ENCODE measurements at places on chromosomes 4 and X.

DNA sequence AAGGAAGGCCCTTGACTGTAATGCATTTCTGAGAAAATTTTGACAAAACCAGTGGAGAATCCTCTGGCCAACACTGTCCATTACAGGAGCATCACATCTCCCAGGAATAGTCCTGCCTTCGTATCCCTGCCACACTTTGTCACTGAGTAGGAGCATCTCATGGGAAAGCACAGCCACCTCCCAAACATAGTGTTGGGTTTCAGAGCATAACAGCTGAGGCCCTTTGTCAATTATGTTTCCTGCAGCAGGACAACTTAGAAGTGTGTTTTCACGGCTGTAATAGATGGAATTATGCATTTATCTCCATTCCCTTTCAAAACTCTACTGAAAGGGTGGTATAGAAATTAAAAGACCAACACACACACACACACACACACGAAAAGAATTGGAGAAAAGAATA lies 91.1 kb upstream of the SMAD1 start:
- no peak for DNase-seq

DNA sequence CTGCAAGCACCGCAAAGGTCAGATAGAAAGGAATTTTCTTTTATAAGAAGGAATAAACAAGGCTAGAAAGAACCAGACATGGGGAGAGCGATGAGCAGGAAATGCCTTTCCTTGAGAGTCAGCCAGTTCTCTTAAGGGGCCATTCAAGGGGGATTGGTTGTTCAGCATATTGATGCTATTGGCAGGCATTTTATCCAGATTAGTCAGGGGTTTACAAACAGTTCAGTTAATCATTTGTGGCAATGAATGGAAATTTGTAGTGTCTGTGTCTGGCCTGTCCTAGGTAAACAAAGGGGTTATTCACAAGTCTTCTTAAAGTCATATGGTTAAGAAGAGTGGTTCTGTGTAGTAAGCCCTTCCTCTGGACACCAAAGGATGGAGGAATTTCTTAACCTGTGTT lies 184.7 kb upstream of the FRMPD4 start:
- DNase-seq, result no peak

- DNase-seq, result no peak
Measured at GRCh38 chr4:96262057-96262456, 422.2 kb downstream of the PDHA2 start.

DNA sequence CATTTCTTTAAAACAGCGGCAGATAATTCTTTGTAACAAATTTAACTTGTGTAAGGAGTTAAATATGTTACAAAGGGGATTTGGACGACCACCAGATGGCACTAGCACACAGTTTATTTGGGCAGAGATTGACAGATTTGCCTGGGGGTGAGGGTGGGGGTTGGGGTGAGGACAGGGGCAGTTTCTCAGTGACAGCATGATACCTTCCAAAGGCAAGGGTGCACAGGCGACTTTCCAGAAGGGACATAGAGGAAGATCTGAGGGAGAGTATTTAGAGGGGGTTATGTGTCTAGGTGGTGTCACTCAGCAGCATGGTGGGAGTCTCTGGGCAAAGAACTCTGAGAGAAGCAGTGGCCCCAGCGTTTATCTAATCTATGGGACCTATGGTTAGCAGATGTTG lies 9.6 kb upstream of the TMA16 start:
- peak; percentile 31 for DNase-seq

GRCh38 chr4:76375703-76376102 lies 45.2 kb downstream of the CCDC158 start:
- no peak for DNase-seq

DNA sequence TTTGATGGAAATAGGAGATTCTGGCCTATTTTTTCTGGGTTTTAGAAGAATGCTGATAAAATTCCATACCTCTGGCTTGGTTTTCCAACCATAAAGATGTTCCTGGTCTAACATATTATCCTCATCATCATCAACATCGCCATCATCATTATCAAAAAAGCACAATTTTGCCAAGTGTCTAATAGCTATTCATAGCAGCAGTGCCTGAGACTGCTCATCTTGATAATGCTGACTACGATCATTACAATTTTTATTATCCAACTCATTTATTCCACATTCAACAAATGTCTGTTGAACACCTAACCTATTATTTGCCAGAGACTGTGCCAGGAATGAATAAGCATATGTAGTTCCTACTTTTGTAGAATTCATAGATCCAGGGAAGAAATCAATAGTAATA lies 303.5 kb upstream of the GATB start:
- DNase-seq, result no peak

- no peak for DNase-seq
Measured at GRCh38 chr4:1126506-1126905, 13.1 kb upstream of the RNF212 start.

DNA sequence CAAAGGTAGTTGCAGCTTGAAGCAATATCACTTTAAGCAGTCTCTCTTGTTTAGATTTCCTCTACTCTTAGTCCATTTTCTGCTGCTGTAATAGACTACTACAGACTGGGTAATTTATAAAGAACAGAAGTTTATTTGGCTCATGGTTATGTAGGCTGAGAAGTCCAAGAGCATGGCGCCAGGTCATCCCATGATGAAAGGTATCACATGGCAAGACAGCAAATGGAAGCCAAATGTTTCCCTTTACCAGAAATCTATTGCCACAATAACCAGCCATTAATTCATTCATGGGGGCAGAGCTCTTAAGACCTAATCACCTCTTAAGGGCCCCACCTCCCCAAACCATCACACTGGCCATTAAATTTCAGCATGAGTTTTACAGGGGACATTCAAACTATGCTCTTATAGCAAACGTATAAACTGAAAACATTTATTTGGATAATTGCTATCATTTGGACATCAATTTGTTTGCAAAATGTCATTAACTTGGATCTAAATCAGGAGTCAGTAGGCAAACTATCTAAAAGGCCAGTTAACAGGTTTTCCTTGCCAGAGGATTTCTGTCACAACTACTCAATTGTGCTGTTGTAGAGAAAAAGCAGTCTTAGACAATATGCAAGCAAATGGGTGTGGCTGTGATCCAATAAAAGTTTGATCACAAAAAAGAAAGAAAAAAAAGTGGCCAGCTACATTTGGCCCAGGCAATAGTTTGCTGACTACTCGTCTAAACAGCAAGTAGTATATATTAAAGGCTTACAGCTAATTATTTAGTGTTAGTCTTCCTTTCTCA lies 75.7 kb upstream of the GUCY1A1 start:
- no peak for DNase-seq

GRCh38 chrX:1535241-1536041 lies 1.5 kb downstream of the P2RY8 start:
- DNase-seq, result no peak

DNA sequence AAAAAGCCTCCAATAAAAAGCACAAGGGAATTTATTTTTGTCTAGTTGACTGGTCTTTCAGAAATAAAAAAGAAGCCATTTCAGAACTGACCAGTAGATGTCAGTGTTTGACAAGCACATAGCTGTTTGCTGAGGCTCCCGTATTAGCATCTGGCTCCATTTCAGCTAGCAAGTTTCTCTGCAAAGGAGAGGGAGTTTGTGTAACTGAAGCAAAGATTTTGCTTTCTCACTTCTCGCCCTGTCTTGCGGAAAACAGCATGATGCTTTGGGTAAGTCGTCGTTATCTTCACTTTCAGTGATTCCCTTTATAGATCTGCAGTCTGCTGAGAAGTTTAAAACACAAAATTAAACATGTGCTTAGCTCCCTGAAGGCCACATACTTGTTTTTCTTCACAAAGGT lies 85.5 kb downstream of the CT47B1 start:
- no peak for DNase-seq

GRCh38 chrX:45710081-45710801 lies 509.6 kb upstream of the DIPK2B start:
- peak; percentile 67 for DNase-seq

DNA sequence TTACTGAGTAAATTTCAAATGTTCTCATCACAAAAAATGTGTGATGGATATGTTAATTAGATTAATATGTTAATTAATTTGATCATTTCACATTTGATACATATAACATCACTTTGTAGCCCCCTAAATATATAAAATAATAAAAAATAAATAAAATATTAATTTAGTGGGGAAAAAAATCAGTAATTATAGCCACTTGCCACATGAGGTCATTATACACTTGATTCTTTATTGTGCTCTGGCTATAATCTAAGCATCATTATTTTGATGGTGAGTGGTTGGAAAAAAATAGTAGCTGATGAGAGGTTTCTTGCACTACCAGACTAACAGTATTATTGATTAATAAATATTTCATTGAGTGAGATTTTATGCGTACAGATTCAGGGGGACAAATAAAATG lies 57.4 kb downstream of the DCK start:
- DNase-seq, result no peak

- no peak for DNase-seq
Measured at GRCh38 chr4:142416121-142416520, 430.0 kb downstream of the INPP4B start.

GRCh38 chrX:15908603-15909290 lies 54.1 kb upstream of the AP1S2 start:
- no peak for DNase-seq

GRCh38 chrX:17459661-17460060 lies 84.7 kb downstream of the NHS start:
- no peak for DNase-seq

- DNase-seq, result no peak
Measured at GRCh38 chr4:78520808-78521226, 30.8 kb upstream of the ANXA3 start.

DNA sequence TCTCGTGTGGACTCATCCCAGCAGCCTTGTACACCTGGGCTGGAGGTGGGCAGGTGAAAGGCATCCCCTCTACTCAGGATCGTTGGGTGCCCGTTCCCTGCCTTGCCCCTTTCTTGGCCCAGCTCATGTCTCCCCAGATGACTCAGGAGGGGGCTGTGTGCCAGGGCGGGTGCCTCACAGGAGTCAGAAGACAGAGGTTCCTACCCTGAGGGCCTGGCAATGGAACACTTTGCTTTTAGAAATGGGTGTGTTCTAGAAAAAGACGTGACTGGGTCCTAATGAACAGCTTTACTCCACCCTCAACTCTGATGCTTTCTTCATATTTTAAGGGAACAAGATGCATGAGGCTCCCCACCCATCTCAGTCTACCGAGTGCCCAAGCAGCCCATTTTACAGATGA lies 22.5 kb upstream of the TRIM2 start:
- DNase-seq, result no peak

DNA sequence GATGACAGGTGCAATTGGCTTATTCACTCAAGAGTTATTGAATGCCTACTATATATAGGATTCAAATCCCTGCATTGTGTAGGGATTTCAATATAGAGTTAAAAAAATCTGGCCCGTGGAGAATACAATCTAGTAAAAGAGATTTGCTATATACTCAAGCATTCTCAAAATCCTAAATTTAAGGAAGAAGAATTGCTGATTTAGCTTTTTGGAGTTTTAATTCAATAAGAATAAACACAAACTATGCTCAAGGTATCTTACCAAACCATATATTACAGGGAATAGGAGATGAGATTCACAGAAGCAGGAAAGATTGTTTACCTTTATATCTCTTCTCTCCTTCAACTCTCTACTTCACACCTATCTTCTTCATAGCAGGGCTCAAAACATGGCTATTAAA lies 476.8 kb downstream of the PACRGL start:
- DNase-seq, result no peak

DNA sequence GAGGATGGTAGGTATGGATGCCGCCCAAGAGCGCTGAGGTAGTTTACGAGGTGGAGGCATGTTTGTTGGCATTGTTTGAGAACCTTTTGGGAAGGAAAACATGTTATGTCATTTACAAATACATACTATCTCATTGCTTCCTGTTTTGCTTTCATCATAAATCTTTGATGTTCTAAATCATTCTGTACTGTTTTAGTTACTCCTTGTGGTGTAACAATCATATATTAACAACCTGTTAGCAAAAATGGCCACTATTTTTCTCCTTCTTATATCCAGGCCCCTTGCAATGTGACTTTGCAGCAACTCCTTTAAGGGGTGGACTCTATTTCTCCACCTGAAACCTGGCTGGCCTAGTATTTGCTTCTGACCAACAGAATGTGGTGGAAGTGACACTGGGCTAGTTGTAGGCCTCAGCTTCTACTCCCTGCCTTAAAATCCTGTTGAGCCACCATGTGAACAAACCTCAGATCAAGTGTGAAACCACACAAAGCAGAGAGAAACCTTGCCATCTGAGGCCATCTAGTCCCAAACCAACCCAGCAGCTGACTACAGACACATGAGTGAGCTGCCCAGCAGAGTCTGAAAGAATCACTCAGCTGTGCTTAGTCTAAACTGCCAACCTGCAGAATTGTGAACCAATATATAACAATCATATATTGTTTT lies 15.8 kb upstream of the CXorf38 start:
- DNase-seq, result no peak

DNA sequence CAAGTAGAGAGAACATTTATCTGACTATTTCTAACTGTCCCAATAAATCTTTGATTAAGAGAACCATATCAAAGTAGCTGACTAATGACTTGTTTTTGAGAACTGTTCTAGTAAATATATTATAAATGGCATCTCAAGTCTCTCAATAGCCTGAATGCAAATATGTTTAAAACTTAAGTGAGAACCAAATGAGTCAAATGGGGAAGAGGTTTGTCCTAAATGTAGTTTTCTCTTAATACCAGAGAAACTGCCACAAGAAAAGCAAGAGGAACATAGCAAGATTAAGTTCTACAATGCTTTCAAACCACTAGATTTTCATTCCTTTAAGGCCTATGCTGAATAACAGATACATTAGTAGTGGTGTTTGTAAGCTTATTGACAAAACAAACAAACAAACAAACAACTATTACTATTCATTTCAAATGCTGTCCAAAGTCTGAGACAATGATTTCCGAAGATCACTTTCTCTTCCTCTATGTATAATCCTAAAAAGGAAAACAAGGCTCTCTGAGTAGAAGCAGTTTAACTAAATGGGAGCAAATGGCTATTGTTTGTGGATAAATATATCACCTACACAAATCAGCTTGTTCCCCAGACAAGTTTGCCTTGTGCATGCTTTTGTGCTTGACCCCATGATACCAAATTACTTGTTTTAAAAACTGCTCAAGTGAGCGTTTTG lies 408.4 kb upstream of the EMCN start:
- DNase-seq, result no peak

DNA sequence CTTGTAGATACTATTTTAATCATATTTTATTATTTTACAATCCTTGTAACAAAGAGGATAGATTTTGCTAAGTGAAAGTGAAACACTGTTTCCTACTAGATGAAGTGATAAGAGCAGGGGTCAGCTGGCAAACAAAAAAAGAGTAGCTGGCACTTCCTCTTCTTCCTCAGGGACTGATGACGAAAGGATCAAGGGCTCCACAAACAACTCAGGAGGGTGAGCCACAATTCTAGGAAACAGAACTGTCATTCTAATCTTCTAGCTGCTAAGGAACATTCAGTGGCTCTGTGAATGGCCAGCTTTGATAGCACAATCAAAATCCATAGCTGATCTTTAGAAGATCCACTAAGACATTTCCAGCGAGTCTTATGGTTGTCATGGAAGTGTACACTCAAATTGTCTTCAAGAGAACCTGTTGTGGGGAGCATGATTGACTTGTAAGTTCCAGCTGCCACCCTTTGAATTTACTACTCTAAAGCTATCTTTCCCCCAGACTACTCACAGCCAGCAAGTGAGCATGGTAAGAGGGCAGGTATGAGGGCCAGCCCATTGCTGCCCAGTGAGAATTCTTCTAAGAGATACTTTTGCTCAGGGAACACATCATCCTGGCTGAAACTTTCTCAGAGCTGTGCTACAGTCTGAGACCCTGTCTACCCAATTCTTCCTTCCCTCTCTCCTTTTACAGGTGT lies 275.7 kb upstream of the RASGEF1B start:
- DNase-seq, result no peak

- no peak for DNase-seq
Measured at GRCh38 chrX:154793084-154793795, 12.0 kb downstream of the MPP1 start.
